Thyroid gland (tissue), 4 donors: ENCODE measurements at places on chromosomes 5 and 9. TPM values are rescaled to one million over a fixed set of nuclear protein-coding genes. Genes with fewer than 3 reads are reported as not detected.

The MEGF10 gene
- under 0.01 TPM for total RNA-seq

The DAPK1 gene
- 32.0 TPM for total RNA-seq

The PCDHB10 gene
- total RNA-seq = 1.6 TPM

DNA sequence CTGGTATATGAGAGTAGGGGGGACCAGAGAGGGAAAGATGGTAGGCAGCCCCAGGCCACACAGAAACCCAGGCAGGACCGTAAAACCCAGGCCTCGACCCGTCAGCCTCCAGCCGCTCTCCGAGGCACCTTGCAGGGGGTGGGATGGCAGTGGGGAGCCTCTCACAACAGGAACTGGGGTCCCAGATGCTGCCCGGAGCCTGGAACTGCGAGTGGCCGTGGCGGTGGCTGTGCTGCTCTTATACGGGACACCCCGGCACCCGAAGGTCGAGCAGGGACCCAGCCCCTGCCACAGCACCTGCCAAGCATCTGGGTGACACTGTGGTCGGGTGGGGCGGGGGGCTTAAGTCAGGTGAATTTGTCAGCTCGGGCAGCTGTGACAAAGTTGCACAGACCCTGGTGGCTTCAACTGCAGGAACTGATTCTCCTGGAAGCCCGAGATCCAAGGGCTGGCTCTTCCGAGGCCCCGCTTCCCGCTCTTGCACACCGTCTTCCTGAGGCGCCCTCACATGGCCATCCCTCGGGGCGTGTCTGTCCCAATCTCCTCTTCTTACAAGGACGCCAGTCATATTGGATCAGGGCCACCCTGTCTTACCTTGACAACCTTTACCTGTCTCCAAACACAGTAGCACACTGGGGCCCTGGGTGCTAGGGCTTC lies 47.6 kb upstream of the EGFL7 start:
- no peaks in the 10 kb centered on the region for H3K27me3 ChIP-seq

- no peak overlapping the region for H3K4me3 ChIP-seq
- no peak overlapping the region for H3K27ac ChIP-seq
- H3K36me3 ChIP-seq = no peaks in the 10 kb centered on the region
- DNase-seq = no peak
- H3K27me3 ChIP-seq = no peaks in the 10 kb centered on the region
- no peaks in the 10 kb centered on the region for H3K4me1 ChIP-seq
These were observed 32.6 kb upstream of the RANBP6 start for GRCh38 chr9:6048039-6048438.

GRCh38 chr9:121059998-121060636 lies 10.0 kb upstream of the C5 start:
- no peaks in the 10 kb centered on the region for H3K27me3 ChIP-seq
- H3K4me1 ChIP-seq = no peaks in the 10 kb centered on the region
- no peaks in the 10 kb centered on the region for H3K36me3 ChIP-seq

DNA sequence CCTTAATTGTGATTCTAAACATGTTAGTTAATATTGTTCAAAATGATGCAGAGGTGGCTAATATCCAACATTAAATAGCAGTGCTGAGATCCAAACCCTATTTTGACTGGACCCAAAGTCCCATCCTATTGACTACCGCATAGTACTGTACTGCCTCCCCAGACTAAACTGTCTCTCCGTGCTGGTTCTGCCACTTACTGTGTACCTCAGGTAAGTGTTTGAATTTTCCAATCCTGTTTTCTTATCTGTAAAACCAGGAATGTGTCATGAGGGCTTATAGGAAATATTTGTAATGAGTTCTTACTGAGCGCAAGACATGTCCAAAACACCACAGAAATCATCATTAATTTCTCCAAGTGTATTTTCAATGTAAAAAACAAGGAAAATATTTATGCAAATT lies 209.2 kb upstream of the CD180 start:
- no peaks in the 10 kb centered on the region for H3K36me3 ChIP-seq
- H3K4me3 ChIP-seq = no peak overlapping the region
- no peak for DNase-seq
- no peaks in the 10 kb centered on the region for H3K27me3 ChIP-seq
- H3K27ac ChIP-seq = no peak overlapping the region
- H3K4me1 ChIP-seq = no peaks in the 10 kb centered on the region

- no peak for DNase-seq
- H3K36me3 ChIP-seq = no peaks in the 10 kb centered on the region
- H3K27me3 ChIP-seq = no peaks in the 10 kb centered on the region
- H3K4me1 ChIP-seq = peaks cover 13% of the 10 kb centered on the region
These were observed 3.7 kb downstream of the NR4A3 start for GRCh38 chr9:99825172-99826046.

DNA sequence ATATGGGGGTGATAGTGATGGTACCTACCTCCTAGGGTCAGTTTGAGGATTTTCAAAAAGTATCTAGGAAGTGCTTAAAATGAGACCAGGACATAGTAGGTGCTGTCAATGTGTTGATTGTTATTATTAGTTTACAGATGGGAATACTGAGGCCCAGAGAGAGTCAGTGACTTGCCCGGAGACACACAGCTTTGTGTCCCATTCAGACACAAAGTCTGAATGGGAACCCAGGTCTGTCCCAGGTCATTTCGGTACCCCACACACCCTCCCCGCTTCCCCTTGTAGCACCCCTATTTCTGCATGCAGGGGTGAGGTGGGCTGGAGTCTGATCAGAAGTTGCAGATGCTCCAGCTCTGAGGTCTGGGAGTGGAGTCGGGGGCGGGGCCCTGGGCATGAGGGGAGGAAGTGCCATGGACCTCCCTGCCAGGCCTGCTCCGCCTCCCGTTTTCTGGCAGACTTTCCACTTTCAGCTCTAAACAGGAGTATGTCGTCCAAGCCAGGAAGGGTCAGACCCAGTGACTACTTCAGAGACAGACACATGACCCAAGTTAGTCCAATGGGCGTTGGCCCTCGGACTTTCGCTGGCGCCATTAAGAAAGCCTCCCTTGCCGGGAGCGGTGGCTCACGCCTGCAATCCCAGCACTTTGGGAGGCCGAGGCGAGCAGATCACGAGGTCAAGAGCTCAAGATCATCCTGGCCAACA lies 3.2 kb upstream of the DBN1 start:
- H3K27me3 ChIP-seq = no peaks in the 10 kb centered on the region
- no peaks in the 10 kb centered on the region for H3K36me3 ChIP-seq
- peak; percentile 38 for DNase-seq
- peak overlapping the region; percentile 17 for H3K27ac ChIP-seq
- no peak overlapping the region for H3K4me3 ChIP-seq

DNA sequence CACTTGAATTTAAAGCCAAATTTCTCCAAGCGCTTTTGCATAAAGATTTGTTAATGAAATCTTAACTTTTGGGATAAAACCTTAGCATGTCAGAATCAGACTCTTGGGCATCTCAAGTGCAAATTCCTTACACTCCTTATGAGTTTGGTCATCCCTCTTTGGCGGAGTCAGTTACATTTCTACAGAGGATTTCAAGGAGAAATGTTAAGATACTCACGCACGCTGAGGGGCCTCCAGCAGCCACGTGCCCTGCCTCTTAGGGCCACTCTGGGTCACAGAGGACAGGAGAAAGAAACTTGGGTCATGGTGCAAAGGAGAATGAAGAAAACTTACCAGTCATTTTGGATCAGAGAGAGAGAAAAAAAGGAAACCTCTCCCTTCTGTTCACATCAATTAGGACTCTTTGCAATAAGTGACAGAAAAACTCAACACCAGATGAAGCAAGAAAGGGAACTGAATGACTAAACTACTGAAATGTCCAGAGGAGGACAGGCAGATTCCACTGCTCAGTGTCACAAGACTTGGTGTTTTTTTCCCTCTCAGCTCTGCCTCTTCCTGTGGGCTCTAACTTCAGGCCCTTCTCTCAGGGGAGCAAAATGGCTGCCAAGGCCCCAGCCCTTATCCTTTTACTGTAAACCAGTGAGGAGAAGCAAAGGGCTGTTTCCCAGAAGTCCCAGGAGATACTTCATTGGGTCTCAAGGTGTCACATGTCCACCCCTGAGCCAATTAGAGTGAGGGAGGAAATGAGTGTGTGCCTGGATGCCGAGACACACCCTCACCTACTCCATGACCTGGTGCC lies 63.3 kb upstream of the NFIL3 start:
- no peaks in the 10 kb centered on the region for H3K36me3 ChIP-seq
- no peak overlapping the region for H3K4me3 ChIP-seq
- no peaks in the 10 kb centered on the region for H3K27me3 ChIP-seq
- H3K4me1 ChIP-seq = peaks cover 13% of the 10 kb centered on the region

- H3K27me3 ChIP-seq = no peaks in the 10 kb centered on the region
- DNase-seq = peak; percentile 24
- no peaks in the 10 kb centered on the region for H3K36me3 ChIP-seq
These were observed 152.1 kb downstream of the GNA14 start for GRCh38 chr9:77495834-77496671.

GRCh38 chr9:137147091-137147792 lies 8.3 kb downstream of the GRIN1 start:
- no peaks in the 10 kb centered on the region for H3K36me3 ChIP-seq
- no peak for DNase-seq
- no peak overlapping the region for H3K4me3 ChIP-seq
- no peaks in the 10 kb centered on the region for H3K4me1 ChIP-seq
- no peaks in the 10 kb centered on the region for H3K27me3 ChIP-seq

- no peaks in the 10 kb centered on the region for H3K27me3 ChIP-seq
- H3K4me1 ChIP-seq = no peaks in the 10 kb centered on the region
- H3K4me3 ChIP-seq = no peak overlapping the region
- H3K36me3 ChIP-seq = no peaks in the 10 kb centered on the region
- H3K27ac ChIP-seq = no peak overlapping the region
These were observed 618.1 kb downstream of the SLCO4C1 start for GRCh38 chr5:101677961-101678360.

- peaks cover 7% of the 10 kb centered on the region for H3K4me1 ChIP-seq
- DNase-seq = no peak
- H3K4me3 ChIP-seq = no peak overlapping the region
- no peaks in the 10 kb centered on the region for H3K36me3 ChIP-seq
- no peak overlapping the region for H3K27ac ChIP-seq
These were observed 79.9 kb upstream of the SLC1A3 start for GRCh38 chr5:36526537-36526936.

DNA sequence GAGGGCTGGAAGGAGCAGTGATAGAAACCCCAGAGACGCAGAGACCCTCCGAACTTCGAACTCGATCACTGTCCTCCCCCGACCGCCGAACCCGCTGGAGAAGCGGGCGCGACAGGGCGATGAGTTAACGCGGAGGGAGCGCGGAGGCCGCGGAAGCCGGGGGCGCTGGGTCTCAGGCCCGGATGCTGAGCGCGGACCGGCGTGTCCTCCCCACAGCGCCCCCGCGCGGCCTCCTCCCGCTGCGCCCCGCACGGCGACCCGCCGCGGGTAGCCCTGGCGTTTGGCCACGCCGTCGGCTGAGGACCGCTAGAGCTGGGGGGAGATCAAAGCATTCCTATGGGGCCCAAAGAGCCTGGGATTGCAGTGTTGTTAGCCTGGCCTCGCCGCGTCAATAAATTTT lies 7.7 kb upstream of the DMRT2 start:
- no peak overlapping the region for H3K4me3 ChIP-seq
- peaks cover 15% of the 10 kb centered on the region for H3K4me1 ChIP-seq
- H3K27ac ChIP-seq = no peak overlapping the region
- no peak for DNase-seq
- peaks cover 53% of the 10 kb centered on the region for H3K27me3 ChIP-seq

DNA sequence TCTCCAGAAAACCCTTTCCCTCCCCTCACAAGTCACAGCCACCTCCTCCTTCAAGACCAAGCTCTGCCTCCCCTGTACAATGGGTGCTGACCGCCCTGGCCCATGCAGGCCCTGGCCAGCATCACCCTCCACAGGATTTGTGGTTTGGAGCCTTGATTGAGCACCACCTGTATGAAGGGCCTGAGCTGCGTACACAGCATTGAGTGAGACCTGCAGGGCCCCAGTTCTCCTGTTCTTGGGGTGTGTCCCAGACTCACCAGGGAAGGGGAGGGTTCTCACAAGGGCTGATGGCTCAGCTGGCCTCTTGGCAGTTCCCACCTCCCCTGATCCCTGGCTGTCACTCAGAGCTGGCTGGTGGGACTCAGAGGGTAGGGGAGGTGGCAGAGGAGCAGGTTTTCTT lies 63.7 kb upstream of the IER5L start:
- no peak overlapping the region for H3K4me3 ChIP-seq
- H3K27ac ChIP-seq = no peak overlapping the region
- H3K4me1 ChIP-seq = no peaks in the 10 kb centered on the region
- no peaks in the 10 kb centered on the region for H3K27me3 ChIP-seq
- no peaks in the 10 kb centered on the region for H3K36me3 ChIP-seq
- no peak for DNase-seq

DNA sequence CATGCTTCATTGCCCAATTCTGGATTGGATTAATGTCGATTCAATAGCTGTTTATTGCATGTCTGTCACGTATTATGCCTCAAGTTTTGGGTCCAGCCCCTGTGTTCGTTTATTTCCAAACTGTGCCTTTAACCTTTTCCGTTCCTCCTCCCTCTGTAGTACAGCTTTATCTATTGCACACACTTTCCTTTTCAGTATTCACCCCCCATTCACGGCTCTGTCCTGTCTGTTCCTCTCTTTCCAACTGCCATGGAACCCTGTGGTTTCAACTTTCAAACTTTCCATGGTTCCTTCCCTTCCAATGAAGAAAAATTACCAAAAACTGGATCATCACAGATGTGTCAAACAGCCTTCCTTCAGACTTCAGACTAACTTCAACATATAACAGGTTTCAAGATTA lies 17.1 kb downstream of the SMARCA2 start:
- peaks cover 33% of the 10 kb centered on the region for H3K4me1 ChIP-seq
- peak overlapping the region; percentile 12 for H3K27ac ChIP-seq
- DNase-seq = no peak
- H3K4me3 ChIP-seq = no peak overlapping the region

DNA sequence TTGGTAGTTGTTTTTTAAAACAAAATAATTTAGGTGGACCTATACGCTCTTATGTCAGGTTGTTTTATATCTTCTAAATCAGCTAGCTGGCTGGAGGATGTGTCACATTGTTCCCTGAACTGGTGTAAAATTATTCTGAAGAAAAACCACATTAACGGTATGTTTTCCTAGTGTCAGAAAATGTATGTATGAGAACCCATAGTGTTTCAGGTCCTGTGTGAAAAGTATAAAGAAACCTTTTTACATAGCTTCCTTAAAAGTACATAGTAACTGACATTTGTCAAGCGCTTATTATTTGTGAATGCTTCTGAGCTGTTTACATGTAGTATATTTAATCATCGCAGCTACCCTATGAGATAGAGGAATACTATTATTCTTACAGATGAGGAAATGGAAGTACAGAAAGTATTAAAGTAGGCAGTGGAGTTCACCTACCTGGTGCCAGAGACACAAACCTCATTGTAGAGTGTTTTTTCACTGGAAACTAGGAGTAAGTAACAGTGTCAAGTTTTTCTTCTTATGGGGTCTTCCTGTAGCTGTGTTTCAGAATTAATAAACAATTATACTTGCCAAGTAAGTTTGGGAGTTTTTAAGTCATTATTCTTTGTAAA lies 10.4 kb upstream of the FAM120AOS start:
- peaks cover 77% of the 10 kb centered on the region for H3K4me1 ChIP-seq
- no peaks in the 10 kb centered on the region for H3K27me3 ChIP-seq
- H3K36me3 ChIP-seq = no peaks in the 10 kb centered on the region

- H3K27ac ChIP-seq = no peak overlapping the region
- no peak for DNase-seq
- no peaks in the 10 kb centered on the region for H3K36me3 ChIP-seq
These were observed 47.4 kb upstream of the SUSD3 start for GRCh38 chr9:93011114-93011513.
